ENCODE measurements at places on chromosomes 4 and X. TPM values are rescaled to one million over a fixed set of nuclear protein-coding genes. Genes with fewer than 3 reads are reported as not detected.

The PNMA6F gene
- not detected for total RNA-seq

The SERTM2 gene
- not detected for total RNA-seq

The IL1RAPL1 gene
- total RNA-seq, result 0.40 TPM

The DMP1 gene
- total RNA-seq, result not detected

The ADH1B gene
- 0.65 TPM for total RNA-seq

The GUCY1B1 gene
- total RNA-seq, result 8.1 TPM

The MAGEC3 gene
- not detected for total RNA-seq

The FGD1 gene
- 10.9 TPM for total RNA-seq

The ADGRG4 gene
- not detected for total RNA-seq

The NSG1 gene
- total RNA-seq, result 0.80 TPM

The ARHGAP36 gene
- total RNA-seq, result not detected

The PRRG1 gene
- 20.0 TPM for total RNA-seq

The TEX13D gene
- not detected for total RNA-seq

The NLGN4X gene
- 0.32 TPM for total RNA-seq

The SLC10A6 gene
- total RNA-seq, result 0.16 TPM

The RCHY1 gene
- total RNA-seq, result 16.7 TPM

The OTC gene
- not detected for total RNA-seq

The MYOZ2 gene
- total RNA-seq, result 0.08 TPM

The ARSJ gene
- total RNA-seq, result 34.6 TPM

The CSAG1 gene
- not detected for total RNA-seq

The RS1 gene
- total RNA-seq, result not detected

The SLC6A8 gene
- 29.3 TPM for total RNA-seq

The KIAA1210 gene
- total RNA-seq, result not detected

The SERPINA7 gene
- not detected for total RNA-seq

The COL25A1 gene
- total RNA-seq, result 0.08 TPM

The PCDH19 gene
- under 0.01 TPM for total RNA-seq

The SSX2B gene
- not detected for total RNA-seq

The FDCSP gene
- 7.7 TPM for total RNA-seq

The VCX gene
- not detected for total RNA-seq

The XG gene
- under 0.01 TPM for total RNA-seq

The BEND4 gene
- not detected for total RNA-seq

The SLC9B1 gene
- total RNA-seq, result not detected

The SCML1 gene
- total RNA-seq, result 3.0 TPM

The N4BP2 gene
- 4.8 TPM for total RNA-seq

The TMEM35A gene
- 22.0 TPM for total RNA-seq

The MPP1 gene
- total RNA-seq, result 25.0 TPM

The SHROOM4 gene
- 0.72 TPM for total RNA-seq

The EDNRA gene
- 14.9 TPM for total RNA-seq

The BEX4 gene
- 21.2 TPM for total RNA-seq

The ETNPPL gene
- total RNA-seq, result not detected

The CT47B1 gene
- not detected for total RNA-seq

The USP17L22 gene
- total RNA-seq, result not detected

Measured in epithelial cell of alveolus of lung (primary cell).